CD4-positive, CD25-positive, alpha-beta regulatory T cell (primary cell): ENCODE measurements at places on chromosomes 5 and 9. TPM values are rescaled to one million over a fixed set of nuclear protein-coding genes. Genes with fewer than 3 reads are reported as not detected.

The RELL2 gene
- 2.4 TPM for polyA plus RNA-seq

The MEIKIN gene
- not detected for polyA plus RNA-seq

The GMCL2 gene
- polyA plus RNA-seq = not detected

The IFNB1 gene
- polyA plus RNA-seq = not detected

The TMEFF1 gene
- polyA plus RNA-seq = not detected

GRCh38 chr9:3532158-3532557 lies 6.4 kb upstream of the RFX3 start:
- no peak for DNase-seq

GRCh38 chr5:145680767-145681166 lies 154.4 kb downstream of the PRELID2 start:
- no peak for DNase-seq

DNA sequence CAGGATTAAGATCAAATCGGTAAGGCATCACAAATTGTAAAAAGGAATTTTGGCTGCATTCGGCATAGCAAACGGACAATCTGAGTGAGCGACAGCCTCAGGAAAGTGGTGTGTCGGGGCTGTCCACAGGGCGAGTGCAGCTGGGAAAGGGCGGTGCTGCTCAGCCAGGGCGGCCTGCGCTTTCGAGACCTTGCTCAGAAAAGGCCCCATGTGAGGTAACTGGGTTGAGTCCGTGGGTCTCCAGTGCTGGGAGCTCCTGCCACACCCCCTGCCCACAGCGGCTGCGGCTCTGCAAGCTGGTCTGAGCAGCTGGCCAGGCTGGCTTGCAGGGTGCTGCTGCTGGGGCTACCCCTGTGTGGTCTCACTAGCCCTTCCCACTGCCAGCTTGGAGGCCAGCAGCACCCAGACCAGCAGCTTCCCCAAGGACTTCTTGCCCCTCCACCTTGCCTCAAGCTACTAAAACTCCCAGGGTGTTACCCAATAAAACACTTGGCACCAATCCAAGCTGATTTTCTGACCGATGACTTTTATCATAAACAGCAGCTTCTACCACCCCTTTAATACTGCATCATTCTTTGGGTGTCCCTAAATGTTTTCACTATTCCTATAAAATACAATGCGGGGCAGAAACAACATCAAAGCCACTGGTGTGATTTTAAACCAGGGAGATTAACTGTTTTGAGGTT lies 6.2 kb downstream of the SURF2 start:
- DNase-seq = no peak

DNA sequence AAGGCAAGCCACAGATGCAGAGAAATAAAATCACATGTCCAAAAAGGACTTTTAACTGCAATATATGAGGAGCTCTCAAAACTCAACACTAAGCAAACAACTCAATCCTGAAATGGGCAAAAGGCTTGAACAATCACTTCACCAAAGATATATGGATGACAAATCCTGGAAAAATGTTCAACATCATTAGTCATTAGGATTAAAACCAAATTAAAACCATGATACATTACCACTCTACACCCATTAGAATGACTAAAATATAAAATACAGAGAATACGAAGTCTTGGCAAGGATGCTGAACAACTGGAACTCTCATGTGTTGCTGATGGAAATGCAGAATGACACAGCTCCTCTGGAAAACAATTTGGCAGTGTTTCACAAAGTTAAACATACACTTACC lies 277.4 kb downstream of the TLE1 start:
- DNase-seq = no peak

DNA sequence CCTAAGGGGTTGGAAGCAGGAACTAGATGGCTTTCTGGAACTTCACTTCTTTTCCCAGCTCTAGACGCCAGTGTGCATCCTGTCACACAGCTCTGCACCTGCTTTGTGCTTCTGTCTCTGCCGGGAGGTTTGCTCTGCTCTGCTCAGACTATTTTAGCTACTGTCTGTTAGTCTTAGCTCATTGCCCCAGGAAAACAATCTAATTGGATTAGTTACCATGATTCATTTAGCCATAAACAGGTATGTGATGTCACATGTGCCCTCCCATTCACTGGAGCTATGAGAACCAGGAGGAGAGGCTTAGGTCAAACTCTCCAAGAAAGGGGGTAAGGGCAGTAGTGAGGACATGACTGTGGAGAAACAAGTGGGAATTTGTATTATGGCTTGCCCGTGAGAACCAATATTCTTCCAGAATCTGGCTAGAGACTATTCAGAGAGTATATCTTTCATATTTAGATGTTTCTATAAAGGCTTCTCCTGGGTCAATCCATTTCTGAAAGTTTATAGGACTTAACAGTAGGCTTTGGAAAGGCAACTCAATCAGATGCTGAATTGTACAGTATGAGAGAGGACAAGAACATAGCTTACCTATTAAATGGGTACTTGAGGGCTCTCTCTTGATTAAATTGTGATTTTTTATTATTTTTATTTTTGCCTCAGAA lies 22.4 kb upstream of the NREP start:
- no peak for DNase-seq

GRCh38 chr5:78741019-78741418 lies 92.4 kb upstream of the LHFPL2 start:
- no peak for DNase-seq

DNA sequence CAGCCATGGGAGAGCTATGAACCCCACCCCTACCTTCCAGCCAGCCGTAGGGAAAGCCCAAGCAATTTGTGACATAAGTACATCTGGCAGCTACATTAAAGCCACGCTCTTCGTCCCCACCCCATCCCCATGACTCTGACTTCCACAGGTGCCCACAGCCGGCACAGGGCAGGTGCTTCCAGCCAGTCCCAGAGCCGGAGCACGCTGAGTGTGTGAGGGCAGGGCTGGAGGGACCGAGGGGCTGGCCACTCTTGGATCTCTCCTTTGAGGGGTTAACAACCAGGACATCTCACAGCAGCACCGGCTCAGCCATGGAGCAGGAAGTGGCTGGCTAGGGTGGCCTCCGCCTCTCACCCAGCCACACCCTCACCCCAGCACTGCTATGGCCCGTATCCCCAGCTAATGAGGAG lies 2.4 kb upstream of the FAM78A start:
- DNase-seq = no peak

DNA sequence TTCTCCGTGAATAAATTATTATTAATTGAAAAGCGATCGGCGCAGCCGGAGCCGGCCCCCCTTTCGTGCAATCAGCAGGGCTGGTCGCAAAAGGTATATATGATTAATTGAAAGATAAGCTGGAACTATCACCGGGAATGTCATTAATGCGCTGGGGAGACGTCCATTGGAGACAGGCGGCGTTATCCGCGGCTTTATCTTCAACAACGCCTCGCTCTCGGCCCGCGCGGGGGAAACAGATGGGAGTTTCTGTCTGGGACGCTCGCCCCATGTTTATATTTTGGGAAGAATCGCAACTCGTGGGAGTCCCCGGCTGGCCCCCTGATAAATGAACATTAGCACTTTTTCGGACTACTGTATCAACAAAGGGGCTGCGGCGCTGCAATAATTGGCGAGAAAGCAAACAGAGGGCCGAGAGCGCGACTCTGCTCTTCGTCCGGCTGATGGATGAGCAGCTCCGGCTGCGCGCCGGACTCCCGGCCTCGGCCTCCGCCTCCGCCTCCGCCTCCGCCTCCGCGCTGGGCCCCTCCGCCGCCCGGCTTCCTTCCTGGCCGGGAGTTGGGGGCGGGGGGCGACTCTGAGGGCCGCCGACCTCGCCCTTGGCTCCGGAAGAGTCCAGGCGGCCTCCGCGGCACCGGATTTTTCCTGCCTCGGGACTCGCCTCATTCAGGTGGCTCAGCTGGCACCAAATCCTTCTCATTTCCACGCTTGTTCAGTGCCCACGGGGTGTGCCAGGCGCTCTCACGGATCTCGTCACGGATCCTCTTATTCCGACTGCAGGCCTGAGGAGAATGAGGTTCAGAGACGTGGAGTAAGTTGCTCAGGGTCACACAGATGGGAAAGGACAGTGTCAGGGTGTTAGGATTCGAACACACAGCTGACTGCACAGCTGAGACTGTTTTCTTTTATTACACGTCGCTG lies 3.6 kb upstream of the NKX2-5 start:
- no peak for DNase-seq

DNA sequence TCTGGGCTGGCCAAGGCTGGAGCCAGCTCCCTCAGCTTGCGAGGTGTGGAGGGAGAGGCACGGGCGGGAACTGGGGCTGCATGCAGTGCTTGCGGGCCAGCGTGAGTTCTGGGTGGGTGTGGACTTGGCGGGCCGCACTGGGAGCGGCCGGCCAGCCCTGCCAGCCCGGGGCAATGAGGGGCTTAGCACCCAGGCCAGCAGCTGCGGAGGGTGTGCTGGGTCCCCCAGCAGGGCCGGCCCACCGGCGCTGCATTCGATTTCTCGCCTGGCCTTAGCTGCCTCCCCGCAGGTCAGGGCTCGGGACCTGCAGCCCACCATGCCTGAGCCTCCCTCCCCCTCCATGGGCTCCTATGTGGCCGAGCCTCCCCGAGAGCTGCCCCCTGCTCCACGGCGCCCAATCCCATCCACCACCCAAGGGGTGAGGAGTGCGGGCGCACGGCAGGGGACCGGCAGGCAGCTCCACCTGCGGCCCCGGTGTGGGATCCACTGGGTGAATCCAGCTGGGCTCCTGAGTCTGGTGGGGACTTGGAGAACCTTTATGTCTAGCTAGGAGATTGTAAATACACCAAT lies 302.6 kb upstream of the ADAMTS16 start:
- DNase-seq = no peak

DNA sequence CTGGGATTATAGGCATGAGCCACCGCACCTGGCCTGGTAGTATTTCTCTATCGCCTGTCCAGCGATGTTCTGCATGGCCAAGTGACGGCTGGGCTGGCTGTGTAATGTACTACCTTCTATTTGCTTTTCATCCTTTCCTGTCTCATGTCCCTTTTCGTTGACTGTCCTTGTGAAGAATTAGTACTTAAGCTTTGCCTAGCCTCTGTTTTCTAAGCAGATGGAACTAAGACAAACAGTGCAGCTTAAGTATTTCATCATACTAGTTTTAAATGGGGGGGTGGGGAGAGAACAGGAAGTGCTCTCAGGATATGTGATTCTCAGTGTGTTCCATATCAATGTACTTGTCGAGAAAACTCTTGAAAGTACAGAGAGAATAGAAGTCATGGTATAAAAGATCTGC lies 31.7 kb upstream of the CCL21 start:
- no peak for DNase-seq
